ENCODE measurements at places on chromosomes 1 and 21.

- peak; percentile 62 for DNase-seq
Observed at GRCh38 chr1:67850151-67850551, 16.9 kb upstream of the GNG12 start.

DNA sequence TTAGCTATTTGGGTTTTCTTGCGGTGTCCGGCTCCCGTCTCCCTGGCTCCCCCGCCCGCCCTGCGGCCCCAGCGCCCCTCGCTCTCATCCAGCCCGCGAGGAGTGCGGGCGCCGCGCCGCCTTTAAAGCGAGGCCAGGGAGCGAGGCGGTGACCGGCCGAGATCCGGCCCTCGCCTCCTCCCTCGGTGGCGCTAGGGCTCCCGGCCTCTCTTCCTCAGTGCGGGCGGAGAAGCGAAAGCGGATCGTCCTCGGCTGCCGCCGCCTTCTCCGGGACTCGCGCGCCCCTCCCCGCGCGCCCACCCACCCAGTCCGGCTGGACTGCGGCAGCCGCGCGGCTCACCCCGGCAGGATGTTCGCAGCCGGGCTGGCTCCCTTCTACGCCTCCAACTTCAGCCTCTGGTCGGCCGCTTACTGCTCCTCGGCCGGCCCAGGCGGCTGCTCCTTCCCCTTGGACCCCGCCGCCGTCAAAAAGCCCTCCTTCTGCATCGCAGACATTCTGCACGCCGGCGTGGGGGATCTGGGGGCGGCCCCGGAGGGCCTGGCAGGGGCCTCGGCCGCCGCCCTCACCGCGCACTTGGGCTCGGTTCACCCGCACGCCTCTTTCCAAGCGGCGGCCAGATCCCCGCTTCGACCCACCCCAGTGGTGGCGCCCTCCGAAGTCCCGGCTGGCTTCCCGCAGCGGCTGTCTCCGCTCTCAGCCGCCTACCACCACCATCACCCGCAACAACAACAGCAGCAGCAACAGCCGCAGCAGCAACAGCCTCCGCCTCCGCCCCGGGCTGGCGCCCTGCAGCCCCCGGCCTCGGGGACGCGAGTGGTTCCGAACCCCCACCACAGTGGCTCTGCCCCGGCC lies 492 bp downstream of the HLX start:
- DNase-seq = peak; percentile 75

DNA sequence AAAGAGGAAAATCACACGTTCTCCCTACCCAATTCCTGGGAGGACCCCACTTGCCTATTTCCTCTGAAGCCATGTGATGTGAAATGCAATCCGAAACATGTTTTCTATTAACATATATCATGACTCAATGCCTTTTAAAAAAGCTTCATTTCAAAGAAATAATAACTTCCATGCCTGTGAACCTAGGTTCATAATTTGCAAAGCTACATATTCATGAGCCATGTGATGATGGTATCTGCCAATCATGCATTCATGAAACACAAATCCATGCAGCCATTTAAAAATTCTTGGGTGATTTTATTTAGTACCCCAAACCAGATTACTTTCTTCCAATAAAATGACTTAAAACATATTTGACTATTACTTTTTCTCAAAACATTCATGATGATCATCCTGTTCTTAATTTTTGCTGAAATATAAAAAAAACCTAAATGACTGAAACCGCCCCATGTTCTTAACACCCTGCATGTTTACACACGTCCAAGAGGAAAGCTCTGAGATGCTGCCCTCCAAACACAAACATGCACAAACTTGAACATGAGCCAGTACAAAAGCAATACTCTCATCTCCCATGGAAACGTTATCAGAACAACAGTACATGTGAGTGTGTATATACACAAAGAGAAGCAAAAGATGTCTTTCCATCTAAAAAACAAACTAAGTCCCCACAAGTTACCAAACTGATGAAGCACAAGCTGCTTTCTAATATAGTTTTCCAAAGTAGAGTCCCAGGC lies 140.1 kb downstream of the TGFBR3 start:
- no peak for DNase-seq

GRCh38 chr21:33041981-33042380 lies 16.2 kb downstream of the OLIG2 start:
- peak; percentile 30 for DNase-seq

- DNase-seq = no peak
Observed at GRCh38 chr21:36690628-36691554, 8.0 kb upstream of the SIM2 start.

DNA sequence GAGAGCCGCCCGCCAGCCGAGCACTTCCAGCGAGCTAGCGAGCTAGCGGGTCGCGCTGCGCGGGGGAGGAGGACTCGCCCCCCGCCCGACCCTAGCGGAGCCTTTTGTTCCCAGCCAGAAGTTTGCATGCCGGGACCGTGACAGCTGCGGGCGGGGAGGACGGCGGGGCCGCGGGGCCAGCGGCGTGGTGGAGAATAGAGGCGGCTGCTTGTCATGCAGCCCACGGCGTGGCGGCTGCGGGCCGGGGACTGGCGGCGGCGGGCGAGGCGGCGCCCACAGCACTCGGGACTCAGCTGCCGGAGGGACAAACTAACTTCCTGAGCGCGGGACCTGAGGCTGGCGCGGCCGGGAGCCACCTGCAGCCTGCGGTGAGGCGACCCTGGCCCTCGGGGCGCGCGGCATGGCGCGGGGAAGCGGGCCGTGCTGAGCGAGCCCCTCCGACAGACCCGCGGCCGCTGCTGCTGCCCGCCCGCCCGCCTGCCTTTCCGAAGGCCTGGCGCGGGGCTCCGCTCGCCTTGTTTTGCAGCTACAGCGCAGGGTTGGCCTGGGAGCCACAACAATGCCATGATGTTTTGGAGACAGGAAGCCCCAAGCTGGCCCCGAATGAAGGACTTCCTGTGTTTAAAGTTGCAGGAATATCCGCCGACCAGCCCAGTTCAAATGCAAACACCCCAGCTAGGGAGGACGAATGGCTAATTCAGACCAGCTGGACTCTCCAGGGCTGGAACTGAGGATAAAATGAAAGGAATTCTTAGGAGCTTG lies 82.2 kb upstream of the BMP8A start:
- peak; percentile 94 for DNase-seq

DNA sequence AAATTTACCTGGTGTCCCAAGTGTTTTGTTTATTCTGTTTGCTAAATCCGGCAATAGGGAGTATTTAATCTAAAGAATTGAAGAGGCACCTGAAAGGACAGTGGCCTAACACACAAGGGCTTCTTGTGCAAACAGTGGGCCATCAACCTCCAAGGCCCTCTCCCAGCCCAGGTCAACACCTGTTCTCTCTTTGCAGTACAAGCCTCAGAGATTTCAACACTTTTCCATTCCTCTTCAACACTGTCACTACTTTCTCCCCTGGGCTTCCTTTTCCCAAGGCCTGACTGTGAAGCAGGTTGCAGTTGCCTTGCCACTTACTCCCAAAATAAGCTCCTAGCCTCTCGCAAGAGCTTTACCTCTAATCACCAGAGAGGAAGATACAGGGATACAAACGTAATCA lies 3.2 kb upstream of the SNAPIN start:
- DNase-seq = no peak

- no peak for DNase-seq
Observed at GRCh38 chr1:159957824-159958268, 3.8 kb upstream of the SLAMF9 start.

GRCh38 chr1:116558140-116558549 lies 12.7 kb downstream of the CD58 start:
- DNase-seq = no peak

- no peak for DNase-seq
Observed at GRCh38 chr1:41341772-41342562, 19.3 kb upstream of the FOXO6 start.

- DNase-seq = no peak
Observed at GRCh38 chr1:220149742-220150141, 55.8 kb downstream of the IARS2 start.

DNA sequence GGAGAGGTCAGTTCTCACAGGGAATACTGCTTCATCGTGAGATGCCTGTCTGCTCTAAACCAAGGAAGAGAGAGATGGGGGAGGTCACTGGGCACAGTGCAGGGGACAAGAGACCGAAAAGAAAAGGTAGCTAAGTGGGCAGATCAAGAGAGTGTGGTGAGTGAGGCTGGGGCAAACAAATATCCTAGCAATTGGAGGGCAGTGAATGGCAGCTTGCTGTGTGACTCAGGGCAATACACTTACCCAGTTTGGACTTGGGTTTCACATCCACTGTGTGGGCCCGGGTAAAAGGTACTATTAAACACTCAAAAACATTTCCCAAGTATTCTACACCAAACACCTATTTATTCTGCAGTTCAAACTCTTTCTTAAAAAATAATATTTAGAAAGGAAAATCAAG lies 10.2 kb downstream of the PLXNA2 start:
- DNase-seq = no peak

DNA sequence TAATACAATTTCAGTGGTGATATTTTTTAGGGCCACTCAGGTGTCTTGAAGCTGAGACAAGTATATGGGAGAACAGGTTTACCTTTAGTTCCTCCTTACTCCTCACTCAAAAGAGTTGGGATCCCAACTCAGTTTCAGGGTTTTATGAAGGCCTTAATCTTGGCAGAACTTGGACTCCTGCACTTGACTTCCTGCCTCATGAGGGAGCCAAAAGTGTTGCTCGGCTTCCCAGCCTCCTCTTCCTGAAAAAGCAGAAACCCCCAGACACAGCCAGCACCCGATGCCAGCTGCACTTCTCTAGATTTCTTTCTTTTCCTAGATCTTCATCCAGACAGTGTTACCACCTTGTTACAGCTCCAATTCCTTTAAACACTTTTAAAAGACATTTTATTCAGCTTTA lies 70.8 kb upstream of the TMPRSS2 start:
- DNase-seq = no peak

DNA sequence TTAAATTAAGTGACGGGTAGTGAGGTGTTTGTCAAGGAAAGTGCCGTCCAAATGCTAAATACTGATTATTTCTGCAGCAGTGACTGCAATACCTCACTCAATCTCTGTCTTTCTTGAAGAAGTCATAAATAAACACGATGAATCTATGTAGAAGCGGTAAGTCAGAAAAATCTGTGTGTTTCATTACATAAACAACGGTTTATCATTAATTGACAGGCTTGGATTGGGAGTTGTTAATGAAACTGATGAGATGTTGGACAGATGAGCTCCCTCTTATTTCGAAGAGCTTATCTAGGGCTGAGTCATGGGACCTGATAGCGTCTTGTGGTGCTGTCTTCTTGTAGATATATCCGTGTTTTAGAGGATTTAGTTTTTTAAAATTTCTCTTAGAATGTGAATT lies 92.2 kb upstream of the SAMD11 start:
- no peak for DNase-seq

DNA sequence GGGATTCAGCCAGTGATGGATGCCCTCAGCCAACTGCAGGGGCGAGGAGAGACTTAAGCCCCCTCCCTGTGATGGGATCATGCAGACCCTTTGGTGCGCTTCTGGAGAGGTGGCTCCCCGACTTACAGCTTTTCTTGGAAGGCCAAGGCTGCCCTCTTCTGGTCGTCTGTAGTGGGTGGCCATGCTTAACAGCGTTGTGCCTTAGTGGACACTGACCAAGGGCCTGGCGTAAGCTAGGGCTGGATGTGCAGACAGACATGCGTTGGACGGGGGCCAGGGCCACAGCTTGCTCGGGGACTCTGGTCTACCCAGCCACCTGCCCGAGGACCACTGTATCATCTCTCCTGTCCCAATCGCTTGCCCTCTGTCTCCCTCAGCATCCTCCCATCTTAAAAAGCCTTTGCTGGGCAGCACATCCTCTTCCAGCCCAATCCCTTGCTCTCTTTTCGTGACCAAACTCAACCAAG lies 5.5 kb downstream of the AZIN2 start:
- DNase-seq = peak; percentile 77

- peak; percentile 54 for DNase-seq
Observed at GRCh38 chr1:206117151-206117948, at the start of gene AVPR1B. TSS of gene AVPR1B (minus strand) at chr1:206117388. CDS start at chr1:206116890, 498 bp downstream.

DNA sequence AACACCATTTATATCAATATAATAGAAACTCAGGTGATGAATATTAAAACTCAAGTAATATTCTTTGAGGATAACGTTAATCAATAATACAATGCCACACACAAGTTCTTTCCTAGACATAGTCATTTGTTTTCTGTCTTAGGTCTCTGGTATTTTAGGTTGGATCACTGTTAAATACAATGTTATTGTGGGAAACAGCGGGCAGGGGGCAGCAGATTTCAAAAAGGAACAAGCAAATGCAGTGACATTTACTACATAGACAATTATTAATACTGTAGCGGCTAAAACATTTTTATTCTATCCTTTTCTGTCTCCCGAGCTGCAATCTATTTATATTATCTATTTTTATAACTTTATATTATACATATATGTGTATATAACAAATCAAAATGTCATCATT lies 186.4 kb upstream of the ZNHIT6 start:
- DNase-seq = peak; percentile 53

DNA sequence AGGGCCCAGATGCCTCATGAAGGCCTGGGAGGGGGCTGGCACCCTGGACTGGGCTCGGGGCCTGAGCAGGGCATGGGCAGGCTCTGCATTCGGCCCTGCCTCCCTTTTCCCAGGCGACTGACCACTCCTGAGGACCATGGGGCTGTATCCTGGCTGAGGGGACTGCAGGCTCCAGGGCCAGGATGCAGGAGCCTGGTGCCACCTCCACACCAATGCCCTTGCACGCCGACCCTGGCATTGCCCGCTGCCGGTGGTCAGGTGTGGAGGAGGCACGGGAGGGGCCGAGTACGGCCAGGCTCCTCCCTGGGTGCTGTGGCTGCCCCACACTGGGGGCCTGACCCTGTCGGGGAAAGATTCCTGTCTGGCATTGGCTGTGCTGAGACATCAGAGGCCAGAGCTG lies 128.9 kb downstream of the SIK1 start:
- DNase-seq = no peak

GRCh38 chr1:46153228-46153627 lies 20.8 kb upstream of the PIK3R3 start:
- DNase-seq = no peak

GRCh38 chr1:63967901-63968300 lies 194.1 kb downstream of the ROR1 start:
- peak; percentile 27 for DNase-seq

- DNase-seq = no peak
Observed at GRCh38 chr1:13901039-13901438, 201.1 kb downstream of the PRDM2 start.

DNA sequence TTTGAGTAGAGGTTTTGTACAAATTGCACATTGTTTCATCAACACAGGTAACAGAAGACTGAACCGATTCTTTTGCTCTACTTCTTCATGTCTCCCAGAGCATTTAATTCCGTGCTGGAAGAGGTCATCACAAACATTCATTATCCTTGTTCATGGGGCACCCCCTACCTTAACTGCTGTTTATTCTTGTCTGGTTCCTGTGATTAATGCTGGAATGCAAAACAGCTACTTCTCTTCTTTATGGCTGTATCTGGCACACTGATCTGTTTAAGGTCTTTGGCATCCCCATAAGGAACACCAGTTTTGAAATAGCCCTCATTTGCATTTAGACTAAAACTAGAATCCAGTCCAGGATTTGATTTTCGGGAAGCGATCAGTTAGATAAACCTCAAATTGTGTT lies 42.2 kb downstream of the NTNG1 start:
- no peak for DNase-seq
